Neural progenitor cell (in vitro differentiated cells): ENCODE measurements at places on chromosomes 5 and 9.

DNA sequence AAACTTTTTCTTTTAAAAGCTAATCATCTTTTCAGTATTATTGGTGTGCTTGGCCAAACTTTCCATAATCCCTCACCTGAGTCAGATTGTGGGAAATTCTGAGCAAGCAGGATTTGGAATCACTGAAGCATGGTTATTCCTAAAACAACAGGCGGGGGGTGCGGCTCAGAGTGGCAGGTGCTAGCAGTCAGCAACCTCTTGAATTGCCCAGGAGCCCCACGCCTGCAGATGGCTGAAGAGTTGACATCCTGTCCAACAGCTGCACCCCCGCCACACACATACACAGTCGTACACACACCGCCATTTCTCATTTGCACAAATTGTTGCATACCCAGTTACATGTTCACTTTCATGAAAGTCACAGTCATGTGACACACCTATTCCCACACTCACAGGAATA, 96.6 kb downstream of the LHX2 start:
- no peak for DNase-seq

DNA sequence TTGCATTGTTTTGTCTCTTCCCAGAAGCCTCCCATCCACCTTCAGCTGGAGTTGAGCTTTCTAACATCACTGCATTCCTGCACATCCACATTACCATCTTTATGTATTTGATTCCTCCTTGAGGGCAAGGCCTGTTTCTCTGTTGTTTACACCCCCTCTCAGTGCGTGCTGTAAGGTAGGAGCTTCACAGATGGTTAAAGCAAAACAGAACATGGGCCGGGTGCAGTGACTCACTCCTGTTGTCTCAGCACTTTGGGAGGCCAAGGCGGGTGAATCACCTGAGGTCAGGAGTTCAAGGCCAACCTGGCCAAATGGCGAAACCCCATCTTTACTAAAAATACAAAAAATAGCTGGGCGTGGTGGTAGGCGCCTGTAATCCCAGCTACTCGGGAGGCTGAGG, 110.9 kb downstream of the KCNIP1 start:
- no peak for DNase-seq

GRCh38 chr5:66814146-66814991, 218.2 kb downstream of the MAST4 start:
- DNase-seq = peak; percentile 57

GRCh38 chr5:98927242-98927988, 1.4 kb downstream of the CHD1 start:
- peak; percentile 51 for DNase-seq

DNA sequence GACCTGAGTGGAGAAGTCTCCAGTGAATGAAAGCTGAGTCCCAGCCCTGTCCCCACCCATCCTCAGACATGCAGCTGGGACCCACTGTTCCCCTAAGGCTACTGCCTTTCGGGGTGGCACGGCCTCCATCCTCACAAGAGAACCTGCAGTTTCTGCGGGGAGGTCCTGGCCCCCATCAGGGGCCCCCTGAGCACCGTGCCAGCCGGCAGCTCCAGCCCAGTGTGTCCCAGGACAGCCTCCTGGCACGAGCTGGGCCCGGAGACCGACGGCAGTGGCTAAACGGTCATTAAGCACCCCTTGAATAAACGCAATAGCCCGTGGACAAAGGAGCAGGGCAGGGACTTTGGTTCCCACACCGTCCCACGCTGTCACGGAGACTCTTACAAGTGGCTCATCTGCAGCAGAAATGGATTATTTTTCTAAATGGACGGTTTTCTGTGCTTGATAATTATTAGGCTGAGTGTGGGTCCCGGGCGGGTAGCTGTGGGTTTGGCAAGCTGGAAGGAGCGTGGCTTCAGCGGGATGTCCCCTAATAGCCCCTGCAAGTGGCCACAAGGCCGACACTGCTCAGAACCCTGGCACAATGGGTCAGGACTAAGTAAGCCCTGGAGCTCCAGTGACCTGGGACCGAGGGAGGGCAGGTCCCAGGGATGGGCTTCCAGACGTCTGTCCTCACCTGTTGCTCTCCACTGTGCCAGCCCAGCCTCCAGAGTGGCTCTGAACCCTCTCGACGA, 17.4 kb downstream of the FAM78A start:
- DNase-seq = no peak

DNA sequence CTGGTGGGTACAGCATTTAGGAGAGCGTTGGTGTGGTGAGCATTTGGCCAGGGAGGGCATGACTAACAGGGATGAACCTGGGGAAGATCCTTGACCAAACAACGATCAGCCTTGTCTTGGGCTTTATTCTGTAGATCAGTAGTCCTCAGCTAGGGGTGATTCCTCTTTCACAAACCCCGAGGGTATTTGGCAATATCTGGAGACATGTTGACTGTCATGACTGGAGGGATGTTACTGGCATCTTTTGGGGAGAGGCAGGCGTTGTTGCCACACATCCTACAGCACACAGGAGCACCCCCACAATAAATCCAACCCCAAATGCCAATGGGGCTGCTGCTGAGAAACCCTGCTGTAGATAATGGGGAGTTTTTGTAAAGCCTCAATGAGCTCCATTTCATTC, 43.9 kb downstream of the OSTF1 start:
- no peak for DNase-seq

DNA sequence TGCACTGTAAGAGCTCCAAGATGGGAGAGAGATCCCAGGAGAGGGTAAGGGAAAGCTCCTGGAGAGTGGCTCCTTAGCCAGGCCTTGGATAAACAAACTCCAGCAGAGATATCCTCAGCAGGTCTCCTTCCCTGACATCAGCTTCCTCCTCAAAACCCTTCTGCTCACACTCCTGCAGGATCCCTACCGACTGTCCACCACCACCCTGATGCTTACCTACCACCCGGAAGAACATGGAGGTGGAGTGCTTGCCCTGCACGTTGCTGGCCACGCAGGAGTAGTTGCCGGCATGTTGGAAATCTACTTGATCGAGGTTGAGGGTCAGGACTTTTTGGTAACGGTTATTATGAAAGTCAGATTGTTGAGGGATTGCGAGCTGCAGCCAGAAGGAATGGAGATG, 9.3 kb downstream of the CSF1R start:
- no peak for DNase-seq

DNA sequence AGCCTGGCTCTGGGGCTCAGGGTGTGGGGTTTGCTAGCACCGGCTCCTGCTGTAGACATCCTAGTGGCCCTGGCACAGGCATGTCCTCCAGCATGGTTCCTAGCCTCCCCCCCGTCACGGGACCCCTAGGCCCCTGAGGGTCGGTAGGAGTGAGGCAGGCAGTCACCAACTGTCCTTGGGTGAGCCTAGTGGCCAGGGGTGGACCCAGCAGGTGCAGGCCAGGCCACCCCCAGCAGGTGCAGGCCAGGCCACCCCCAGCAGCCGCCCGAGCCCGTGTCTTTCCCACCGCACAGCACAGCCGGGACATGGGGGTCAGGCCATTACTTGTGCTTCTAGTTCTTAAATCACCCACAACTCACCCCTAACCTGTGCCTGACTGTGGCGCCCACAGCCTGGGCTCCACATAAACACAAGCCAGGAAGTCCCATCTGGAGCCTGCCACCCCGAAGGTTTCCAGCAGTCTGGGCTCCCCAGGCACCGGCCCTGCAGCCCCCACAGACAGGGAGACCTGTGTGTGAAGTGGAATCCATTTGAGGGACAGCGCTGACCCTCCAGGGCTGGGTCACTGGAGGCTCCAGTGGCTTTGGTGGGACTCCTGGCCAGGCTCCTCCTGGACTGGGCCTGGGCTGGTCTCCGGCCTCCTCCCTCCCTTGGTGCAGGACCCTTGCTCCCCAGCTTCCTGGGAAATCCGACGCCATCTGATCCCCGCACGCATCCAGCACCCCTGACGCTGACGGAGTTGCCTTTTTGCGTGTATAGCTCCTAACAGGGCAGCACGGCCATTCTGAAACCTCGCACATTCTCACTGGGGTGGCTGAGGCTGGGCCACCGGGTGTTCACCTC, 114.1 kb upstream of the LPCAT1 start:
- no peak for DNase-seq

DNA sequence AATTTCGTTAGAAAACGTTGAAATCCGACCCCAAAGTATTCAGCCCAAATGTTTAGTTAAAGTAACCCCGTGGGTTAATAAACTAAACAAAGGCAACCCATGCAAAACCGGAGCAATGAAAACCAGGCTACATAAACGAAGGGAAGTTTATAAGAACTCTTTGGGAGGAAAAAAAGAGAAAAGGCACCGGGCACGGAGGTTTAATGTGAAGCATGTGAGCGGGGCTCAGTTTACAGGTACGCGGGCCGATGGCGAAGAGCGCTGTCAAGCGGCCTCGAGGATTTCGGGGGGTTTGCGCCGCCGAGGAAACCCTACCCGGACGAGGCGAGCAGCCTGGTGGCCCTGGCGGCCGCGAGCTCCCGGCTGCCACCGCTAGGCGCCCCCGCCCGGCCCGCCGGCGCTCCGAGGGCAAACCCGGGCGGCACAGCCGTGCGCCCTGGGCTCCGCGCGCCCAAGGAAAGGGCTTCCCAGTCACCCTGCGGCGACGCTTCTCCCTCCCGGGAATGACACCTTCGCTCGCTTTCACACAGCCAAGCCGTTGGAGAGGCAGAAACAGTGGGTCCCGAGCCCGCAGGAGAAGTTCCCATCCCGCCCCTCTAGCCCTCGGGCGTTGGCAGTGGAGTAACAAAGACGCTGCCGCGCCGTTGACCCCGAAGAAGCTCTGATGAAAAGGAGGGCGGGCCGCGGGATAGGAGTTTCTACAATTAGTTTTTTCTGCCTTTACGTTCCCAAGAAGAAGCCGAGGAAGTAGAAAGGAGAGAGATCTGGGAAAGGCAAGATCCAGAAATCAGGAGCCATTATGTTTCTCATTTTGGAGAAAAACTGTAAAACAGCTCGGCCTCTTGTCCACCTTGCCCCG, 126.0 kb downstream of the TMEM174 start:
- peak; percentile 84 for DNase-seq

- DNase-seq = no peak
Measured at GRCh38 chr9:8872802-8873201, 1073.2 kb upstream of the DMAC1 start.

DNA sequence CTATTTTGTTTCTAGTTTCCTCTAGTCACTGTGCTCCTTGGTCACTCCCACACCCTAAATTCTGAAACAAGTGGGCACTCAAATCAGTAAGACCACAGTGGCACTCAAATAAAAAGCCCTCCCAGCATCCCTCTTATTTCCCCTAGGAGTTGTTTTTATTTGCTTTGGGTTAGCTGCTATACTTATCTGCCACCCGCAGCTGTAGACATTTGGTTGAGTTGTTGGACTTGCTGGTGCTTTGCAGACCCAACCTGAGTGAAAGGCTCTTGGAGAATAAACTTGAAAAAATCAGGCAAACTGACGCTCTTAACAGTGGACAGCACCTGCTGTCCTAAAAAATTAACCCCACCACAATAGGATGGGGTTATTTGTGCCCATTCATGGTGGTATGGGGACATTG, 203.0 kb downstream of the SPATA31A6 start:
- DNase-seq = no peak

DNA sequence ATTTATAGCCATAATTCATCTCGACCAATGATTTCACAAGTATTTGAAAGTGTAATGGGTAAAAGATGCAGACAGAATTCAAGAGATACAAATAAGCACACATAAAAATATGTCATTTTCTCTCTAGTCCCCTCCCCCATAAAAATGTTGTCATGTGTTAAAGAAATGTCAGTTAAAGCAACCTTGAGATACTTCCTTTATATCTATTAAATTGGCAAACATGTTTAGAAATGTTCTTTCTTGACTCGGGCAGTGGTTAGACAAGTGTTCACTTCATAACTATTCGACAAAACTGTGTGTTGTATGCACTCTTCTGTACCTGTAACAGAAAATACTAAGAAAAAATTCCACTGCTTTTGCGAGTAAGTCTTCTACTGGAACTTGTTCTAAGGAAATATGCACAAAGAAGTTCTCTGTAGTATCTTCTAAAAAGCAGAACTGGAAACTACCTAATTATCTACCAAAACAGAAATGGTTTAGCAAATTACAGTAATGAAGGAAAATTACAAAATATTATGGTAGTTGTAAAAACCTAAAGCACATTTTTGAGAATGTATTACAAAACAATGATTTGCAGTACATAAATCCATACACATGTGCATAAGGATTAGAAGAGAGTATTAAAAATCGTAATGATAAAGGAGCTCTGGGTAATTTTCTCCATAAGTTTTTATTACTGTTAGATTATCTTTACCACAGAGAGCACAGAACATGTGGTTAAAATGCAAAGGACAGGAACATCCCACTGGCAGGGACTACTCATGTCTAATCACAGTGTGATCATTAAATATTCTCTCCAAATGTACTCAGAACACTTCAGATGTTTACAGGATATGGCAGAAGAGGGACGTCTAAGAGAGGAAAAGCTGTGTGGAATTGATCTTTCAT, 35.9 kb downstream of the FBXW2 start:
- DNase-seq = no peak

DNA sequence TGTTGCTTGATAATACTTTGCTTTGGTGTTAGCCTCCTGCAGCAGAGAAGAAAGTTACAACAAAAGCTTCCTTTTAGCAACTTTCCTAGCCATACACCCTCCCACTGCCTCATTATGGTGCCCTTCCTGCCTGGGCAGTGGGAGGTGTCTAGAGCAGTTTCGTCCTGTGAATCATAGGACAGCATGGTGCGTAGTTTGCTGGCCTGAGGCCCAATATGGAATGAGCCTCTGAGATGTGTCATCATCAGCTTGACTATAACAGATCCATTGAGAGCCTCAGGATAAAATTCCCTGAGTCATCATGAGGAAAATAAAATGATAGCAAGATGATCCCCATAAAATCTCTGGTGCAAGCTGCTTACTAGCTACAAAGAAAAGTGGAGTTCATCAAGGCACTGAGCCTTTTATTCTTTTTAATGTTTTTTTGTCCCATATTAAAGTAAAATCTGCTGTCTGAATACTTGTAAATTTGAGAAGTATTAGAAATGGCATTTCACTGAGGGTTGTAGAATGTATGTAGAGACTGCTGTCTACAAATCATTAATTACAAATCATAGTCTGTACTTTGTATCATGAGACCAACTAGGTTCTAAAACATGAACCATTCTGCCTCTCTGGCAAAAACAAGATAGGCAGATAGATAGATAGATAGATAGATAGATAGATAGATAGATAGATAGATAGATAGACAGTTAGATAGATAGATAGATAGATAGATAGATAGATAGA, 303.0 kb upstream of the PDE4D start:
- no peak for DNase-seq

DNA sequence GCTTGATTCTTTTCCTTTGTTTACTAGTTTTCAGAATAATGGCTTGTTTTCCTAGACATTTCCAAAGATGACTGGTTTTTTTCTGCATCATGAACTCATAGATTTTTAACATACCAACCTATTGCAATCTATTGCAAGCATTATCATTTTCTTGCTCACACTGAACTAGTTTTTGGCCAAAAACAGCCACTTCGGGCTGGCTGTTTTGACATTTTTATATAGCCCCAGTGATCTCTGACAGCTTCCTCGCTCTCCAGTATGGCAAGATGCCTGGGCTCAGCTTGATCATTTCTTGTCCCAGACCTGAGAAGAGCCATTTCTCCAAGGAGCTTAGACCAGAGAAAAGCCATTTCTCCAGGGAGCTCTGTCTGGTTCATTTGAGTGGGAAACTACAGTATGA, 94.3 kb upstream of the MAMDC2 start:
- no peak for DNase-seq

GRCh38 chr9:104227108-104227507, 133.0 kb downstream of the SMC2 start:
- no peak for DNase-seq

GRCh38 chr9:128712451-128713410, 10.4 kb downstream of the PKN3 start:
- no peak for DNase-seq

GRCh38 chr5:39520232-39520572, 95.4 kb upstream of the DAB2 start:
- no peak for DNase-seq

- no peak for DNase-seq
Measured at GRCh38 chr9:135491764-135492163, 8.7 kb upstream of the MRPS2 start.
